SJCRH30 (cell line): ENCODE measurements at places on chromosomes 16 and 17.

GRCh38 chr16:48201515-48202201, 42.4 kb upstream of the LONP2 start:
- DNase-seq = no peak

GRCh38 chr16:35570946-35571345, 2111.5 kb downstream of the TP53TG3F start:
- no peak for DNase-seq

GRCh38 chr16:56943761-56944375, 11.9 kb downstream of the HERPUD1 start:
- DNase-seq = no peak

DNA sequence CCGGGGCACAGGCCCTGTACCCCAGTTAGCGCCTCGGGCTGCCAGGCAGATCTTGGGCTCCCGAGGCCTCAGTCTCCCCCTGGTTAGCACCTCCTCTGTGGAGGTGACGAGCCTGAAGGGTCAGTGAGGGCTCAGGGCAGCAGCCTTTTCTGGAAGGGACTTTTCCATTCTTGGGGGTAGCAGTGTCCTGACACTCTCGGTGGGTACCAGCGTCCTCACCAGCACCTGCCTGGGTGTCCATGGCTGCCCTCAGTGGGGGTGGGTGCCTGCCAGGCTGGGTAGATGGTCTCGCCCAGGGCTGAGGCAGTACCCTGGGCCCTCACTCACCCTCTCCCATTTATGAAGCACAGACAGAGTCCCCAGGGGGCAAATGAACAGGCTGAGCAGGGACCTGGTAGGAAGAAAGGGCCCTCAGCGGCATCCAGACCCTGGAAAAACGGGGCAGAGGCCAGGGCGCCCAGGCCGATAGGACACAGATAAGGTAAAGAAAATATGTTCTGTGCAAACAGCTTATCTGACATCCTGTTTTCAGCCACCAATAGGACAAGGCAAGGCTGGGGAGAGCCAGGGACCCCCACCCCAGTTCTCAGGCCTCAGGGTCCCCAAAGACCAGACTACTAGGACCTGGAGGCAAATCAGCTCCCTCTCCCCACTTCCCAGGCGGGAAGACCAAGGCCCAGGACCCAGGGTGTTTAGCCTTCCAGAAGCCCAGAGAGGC, 50.9 kb downstream of the ZFPM1 start:
- no peak for DNase-seq

DNA sequence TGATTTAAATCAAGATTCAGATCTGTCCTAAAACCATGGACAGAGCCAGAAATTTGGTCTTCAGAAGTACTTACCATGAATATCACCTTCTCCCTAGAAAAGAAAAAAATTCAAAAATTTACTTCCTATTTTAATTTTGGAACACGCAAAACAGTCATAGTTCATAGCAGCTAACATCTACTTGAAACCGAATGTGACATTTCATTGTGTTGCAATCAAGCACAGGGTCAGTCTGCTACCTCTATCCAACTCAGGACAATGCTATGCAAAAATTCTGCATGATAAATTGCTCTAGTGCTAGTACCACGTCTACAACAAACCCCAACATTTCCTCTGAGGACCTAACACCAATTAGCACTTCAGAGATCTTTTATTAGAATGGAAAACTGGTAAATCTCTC, 7.7 kb downstream of the JPT1 start:
- DNase-seq = no peak
